ENCODE measurements at places on chromosomes 1 and 21.
A peak's percentile ranks its signal among the peaks of the same experiment; 100 is the strongest.

GRCh38 chr1:64203420-64203819 is at the start of gene UBE2U:
TSS of gene UBE2U (plus strand) at chr1:64203623. CDS start at chr1:64204051, 428 bp downstream.
- DNase-seq, result no peak

DNA sequence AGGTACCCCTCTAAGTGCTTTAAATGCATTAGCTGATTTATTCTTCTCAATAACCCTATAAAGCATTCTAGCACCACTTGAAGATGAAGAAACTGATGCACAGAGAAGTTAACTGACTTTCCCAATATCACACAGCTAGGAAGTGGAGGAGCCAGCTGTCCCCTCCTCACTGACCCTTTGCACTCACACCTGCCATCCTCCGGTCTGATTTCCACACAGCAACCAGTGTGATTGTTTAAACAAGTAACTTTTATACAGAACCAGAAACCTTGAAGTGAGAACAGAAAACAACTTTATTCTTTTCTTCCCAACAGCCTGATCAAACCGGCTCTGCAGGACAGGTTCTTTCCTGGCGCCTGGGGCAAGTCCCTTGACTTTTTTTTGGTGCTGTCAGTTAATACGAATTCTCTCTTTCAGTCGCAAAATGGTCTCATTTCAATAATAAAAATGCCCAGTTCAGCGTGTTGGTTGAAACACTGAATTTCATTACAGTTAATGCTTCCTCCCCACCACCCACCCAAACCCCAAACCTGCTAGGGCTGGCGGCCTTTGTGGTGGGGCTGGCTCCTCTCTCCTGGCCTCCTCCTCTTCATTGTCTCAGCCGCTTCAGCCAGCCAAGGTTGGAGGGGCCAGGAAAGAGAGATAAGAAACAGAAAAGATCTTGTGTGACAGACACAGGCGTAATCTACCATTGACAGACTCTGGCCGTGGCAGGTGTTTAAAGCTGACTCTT is 26.4 kb upstream of the EEIG2 start:
- no peak for DNase-seq

DNA sequence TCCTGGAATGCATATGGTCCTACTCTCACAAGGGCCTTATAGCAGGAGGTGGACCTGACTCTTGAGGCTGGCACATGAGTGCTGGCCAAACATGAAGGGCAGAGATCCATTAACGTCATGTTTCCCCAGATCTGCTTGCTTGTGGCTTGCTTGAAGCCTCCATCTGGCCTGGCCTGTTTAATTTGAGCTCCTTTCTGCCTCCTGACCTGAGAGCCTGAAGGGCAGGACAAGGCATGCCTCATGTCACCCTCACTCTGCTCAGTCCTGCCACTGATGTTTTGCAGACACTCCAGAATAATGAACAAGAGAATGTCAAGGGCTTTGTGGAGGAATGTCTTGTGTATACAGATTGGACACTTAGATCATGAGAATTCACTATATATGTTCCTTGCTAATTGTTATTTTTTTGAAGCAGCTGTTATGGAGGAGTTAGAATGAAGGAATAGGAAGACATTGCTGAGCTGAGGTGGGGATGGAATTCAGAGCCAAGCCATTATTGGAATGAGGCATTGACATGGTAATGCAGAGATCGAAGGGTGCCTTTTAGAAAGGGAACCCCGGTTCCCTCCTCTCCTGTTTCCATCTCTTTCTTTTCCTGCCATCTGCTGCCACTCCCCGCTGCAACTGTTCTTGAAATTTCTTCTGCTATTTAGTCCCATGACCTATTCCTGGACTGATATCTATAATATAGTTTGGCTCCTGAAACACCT is 457.0 kb upstream of the PROX1 start:
- DNase-seq, result no peak

- peak; percentile 7 for DNase-seq
Measured at GRCh38 chr1:182080955-182081582, 19.6 kb upstream of the ZNF648 start.

DNA sequence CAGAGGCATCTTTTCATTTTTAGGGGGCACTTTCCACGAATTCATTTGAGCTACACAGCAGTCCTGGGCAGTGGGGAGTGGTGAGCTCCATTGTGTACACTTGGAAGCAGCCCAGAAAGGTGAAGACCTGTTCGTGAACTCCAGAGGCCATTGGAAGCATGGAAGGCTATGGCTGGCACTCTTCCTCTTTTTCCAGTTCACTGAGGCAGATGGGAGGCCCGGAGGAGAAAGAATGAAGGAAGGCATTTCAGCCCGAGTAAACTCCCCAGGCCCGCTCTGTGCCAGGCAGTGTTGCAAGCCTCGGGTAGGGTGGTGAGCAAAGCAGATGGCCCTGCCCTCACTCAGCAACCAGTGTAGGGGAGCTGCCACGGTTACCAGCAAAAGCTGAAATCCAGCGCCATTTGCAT is 673 bp upstream of the DHCR24 start:
- no peak for DNase-seq

- no peak for DNase-seq
Measured at GRCh38 chr21:31624961-31625491, 34.5 kb upstream of the SOD1 start.

GRCh38 chr1:3035563-3036446 is 14.5 kb downstream of the ACTRT2 start:
- DNase-seq, result no peak

DNA sequence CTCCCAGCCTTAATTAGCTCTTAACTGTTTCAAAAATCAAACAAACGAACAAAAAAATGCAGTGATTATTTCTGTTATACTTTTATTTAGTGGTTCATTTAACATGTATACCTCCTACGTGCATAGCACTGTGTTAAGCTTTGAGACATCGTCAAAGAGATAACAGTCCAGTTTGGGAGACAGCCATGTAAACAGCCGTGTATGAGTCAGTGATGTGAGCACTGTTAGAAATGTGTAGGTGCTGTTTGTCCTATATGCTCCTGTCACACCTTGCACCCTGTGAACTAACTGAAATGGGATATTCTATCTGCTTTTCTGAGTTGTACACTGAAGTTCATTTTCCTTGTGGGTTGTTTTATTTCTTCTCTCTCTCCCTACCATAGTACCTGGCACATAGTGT is 109.7 kb upstream of the CACYBP start:
- no peak for DNase-seq

DNA sequence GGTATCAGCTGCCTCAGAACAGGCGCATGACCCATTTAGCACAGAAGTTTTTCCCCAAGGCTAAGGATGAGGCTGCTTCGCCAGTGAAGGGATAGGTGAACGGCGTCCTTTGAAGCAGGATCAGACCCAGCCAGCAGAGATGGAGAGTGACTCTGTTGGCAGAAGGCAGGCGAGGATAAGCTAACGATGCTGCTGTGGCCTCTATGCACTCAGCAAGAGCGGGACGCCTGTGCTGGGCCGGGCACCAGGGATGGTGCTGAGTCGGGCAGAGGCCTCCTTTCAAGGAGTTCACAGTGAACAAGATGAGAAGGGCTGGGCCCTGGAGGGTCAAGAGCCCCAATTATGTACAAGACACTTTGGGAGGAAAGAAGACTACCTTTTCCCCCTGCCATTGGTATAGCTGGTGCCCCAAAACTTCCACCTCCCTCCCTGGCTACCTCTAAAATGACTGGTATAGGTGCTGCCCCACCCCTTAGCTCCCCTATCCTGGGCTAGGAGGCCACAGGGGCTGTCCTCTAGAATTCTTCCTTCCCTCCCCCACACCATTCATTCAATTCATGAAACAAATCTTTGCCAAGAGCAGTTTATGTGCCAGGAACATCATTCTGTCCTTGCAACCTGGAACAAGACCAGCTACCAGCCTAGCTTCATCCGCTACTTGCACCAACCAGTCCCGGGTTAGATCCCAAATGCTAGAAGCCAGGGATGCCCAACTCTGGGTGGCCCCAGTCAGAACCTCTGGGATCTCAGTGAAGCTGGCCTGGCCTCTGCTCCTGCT is 7.5 kb downstream of the XKR8 start:
- DNase-seq, result no peak

DNA sequence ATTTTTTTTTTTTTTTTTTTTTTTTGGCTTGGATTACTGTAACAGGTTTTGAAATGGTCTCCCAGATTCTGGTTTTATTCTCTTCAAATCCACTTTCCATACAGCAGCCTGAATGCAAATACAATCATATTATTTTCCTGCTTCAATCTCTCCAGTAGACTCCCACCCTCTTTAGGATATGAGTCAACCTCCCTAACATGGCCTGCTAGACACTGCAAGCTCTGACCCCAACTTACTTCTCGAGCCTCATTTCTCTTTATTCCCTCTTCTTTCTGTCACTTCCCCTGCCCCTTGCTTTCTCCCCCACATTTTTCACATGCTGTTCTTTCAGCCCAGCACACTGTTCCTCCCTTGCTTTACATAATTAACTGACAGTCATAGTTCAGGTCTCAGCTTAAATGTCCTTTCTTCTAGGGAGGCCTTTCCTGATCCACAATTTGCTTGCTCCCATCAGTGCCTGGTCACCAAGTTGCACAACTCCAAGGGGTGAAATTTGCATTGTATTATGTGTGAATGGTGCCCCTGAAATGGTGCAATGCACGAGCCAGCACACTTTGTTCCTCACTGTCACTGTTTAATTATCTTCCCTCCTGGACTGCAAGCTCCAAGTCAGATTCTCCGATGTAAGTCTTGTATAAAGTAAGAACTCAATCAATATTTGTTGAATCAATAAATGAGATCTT is 22.1 kb upstream of the IL19 start:
- no peak for DNase-seq

DNA sequence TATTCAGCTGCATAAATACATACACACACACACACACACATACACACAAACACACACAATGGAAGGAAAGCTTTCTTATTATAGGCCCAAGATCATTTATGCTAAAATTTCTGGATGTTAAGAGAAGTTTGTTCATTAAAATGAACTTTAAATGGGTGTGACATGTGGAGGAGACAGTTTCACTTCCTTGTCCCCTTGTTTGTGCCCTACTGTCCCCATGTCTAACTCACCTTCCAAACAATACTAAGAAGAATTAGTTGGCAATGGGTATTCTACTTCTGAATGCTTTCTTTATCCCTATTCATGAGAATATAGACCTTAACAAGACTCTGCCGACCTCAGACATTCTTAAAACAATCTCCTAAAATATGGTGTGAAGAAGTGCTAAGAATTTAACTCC is 63.5 kb upstream of the NRIP1 start:
- DNase-seq, result no peak

DNA sequence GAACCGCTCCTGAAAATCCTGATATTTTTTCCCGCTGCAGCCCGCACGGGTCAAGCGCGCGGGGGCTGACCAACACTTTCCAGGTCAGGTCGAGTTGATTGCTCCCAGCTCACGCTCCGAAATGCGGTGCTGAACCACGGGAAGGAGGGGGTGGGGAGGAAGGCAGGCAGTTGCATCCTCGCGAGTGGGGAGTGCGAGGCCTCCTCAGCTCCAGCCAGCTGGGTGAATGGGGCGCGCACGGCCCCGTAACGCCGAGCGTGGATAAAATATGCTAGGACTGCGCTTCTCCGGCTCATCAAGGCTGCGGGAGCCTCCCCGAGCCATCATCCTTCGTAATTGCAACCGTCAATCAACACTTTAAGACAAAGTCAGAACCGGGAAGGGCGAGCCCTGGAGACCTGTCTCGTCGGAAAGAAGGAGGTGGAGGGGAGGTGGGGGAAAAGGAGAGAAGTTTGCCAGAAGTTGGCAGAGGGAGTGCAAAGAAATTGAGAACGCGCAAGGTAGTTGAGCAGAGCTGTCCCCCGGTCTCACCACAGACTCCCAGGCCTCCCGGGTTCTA is 8.0 kb downstream of the NR5A2 start:
- no peak for DNase-seq

Measured in stimulated activated CD4-positive, alpha-beta T cell treated with anti-CD3 and anti-CD28 coated beads, Interleukin-2, amount 100 ng/mL, for 4 hours (primary cell).